ENCODE measurements at places on chromosomes 13 and 19.
A peak's percentile ranks its signal among the peaks of the same experiment; 100 is the strongest.

DNA sequence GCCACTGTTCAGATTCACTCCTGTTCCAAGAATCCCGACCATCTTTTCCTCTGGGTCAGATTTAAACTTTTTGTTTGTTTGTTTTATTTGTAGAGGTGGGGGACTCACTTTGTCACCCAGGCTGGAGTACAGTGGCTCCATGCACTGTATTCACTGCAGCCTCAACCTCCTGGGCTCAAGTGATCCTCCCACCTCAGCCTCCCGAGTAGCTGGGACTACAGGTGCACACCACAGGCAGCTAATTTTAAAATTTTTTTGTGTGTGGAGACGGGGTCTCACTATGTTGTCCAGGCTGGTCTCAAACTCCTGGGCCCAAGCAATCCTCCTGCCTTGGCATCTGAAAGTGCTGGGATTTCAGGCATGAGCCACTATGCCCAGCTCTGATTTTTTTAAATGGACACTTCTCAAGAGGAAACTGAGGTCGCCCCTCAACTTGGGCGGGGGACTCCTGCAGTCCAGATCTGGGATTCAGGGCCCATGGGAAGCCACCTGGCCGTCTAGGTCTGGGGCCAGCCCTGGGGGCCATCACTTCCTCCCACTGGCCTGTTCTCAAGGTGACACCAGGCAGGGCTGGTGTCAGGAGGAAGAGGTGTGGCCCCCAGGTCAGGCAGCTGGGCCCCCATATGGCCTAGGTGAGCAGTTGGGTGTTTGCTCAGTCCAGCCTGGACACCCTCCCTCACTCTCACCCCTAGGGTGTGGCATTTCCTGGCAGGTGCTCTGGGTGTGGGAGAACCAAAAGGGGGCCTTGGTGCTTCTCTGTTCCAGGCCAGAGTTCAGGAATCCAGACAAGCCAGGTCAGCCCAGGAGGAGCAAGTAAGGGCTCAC, 1.3 kb downstream of the B3GNT3 start:
- no peak for DNase-seq

DNA sequence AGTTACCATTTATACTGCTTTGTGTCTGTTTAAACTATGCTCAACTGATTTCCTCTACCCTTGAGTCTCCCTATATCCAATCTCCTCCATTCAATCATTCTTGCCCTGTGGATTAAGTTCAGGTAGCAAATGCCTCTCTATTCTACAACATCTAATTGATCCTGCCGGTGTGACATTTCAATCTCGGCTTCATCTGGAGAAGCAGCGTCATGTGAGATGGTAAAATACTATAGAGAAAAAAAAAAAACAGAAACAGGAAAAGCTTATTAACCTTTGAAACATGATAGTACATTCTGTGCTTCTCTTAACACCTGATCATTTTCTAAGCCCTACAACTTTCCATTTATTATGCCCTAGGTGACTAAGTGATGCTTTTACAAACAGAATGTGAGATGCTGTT, 89.4 kb downstream of the KCTD12 start:
- DNase-seq: no peak

DNA sequence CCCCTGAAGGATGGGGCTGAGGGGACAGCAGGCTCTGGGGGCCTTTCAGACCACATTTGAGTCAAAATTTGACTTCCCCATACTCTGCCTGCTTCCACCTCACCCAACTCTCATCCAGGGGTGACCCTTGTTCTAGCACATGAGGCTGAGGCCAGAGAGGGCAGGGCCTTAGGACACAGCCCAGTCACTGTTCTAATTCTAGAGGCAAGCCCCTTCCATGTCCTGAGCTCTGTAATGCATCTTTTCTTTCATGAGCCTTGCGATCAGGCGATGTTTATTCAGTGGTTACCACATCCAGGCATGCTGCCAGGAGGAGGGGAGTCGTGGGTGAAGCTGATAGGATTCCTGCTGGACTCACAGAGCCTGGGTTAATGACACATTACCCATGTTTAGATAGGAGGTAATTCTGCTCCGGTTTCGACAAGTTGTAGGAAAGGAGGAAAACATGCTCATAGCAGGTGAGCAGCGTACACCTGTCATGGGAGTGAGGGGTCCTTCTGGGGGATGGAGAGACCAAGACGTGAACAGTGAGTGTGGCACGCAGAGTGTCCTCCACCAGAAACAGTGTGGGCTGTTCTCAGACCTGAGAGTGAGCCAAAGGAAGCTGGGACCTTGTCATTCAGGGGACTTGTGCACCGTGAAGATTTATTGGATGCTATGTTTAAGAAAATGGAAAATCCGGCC, 9.3 kb downstream of the RPS9 start:
- peak; percentile 83 for DNase-seq

DNA sequence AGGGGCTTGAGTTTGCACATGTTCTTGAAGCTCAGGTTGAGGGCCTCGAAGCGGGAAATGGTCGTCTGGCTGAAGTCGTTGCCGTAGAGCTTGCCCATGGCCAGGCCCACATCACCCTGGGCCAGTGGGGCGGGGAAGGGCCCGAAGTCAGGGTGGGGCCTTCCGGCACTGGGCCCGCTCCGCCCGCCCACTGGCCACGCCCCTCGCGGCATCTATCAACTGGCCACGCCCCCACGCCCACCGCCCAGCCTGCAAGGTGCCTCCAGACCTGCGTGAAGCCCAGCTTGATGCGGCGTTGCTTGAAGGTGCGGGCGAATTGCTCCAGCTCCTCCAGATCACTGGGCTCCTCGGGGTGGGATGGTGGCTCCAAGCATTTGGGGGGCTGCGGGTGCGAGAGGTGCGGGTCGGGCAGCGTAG, 19.9 kb downstream of the ZNF574 start:
- DNase-seq: no peak
